ENCODE measurements at places on chromosomes 1 and 21. TPM values are rescaled to one million over a fixed set of nuclear protein-coding genes. Genes with fewer than 3 reads are reported as not detected.

GRCh38 chr1:25257196-25257595 lies 9.9 kb upstream of the RSRP1 start:
- no peaks in the 10 kb centered on the region for H3K27me3 ChIP-seq
- no peaks in the 10 kb centered on the region for H3K4me1 ChIP-seq
- H3K36me3 ChIP-seq, result no peaks in the 10 kb centered on the region
- H3K27ac ChIP-seq, result no peak overlapping the region

- no peaks in the 10 kb centered on the region for H3K27me3 ChIP-seq
- H3K36me3 ChIP-seq, result no peaks in the 10 kb centered on the region
- no peaks in the 10 kb centered on the region for H3K4me1 ChIP-seq
- H3K4me3 ChIP-seq, result no peak overlapping the region
These were observed 32.0 kb upstream of the OTUD3 start for GRCh38 chr1:19850214-19850613.

Gene ARTN
- not detected for total RNA-seq

Gene FCRL3
- total RNA-seq, result 2.0 TPM

DNA sequence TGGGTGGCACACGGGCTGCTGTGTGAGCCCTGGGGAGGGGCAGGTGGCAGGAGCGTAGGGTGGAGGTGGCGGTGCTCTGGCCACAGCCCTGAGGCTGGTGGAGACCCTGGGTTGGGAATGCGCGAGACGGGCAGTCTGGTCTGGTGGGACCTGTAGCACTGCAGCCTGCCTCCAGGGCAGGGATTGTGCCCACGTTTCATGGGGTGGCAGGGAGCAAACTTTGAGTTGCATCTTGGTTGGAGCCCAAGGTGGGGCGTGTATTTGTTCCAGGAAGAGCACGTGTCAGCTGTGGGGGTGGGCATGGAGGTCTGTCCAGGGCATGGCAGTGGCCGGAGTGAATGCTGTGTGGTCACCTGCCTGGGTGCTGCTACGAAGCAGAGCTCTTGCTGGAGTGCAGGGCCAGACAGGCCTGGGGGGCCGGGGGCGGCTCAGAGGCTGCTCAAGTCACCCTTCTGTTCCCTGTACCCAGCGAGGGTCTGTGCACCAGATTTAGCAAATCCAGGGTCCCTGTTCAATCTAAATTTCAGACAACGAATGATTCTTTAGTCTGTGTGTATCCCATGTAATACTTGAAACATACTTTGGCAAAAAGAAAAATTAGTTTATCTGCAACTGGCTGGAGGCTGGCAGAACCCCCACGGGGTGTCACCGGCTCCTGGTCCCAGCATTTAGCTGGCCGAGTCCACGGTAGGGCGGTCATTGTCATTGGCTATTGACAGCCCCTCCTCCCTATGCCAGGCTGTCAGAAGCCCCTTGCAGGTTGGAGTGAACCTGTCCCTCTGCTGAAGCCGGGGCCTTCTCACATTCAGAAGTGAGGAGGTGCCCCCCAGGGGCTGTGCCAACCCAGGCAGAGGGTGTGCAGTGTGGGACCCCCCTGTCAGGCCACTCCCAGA lies 27.3 kb downstream of the KRTAP10-1 start:
- no peaks in the 10 kb centered on the region for H3K4me1 ChIP-seq
- H3K36me3 ChIP-seq, result no peaks in the 10 kb centered on the region
- H3K4me3 ChIP-seq, result no peak overlapping the region
- H3K27ac ChIP-seq, result no peak overlapping the region
- no peak for DNase-seq
- no peaks in the 10 kb centered on the region for H3K27me3 ChIP-seq

- H3K4me3 ChIP-seq, result no peak overlapping the region
- DNase-seq, result no peak
- H3K27me3 ChIP-seq, result no peaks in the 10 kb centered on the region
These were observed 301.1 kb downstream of the DPYD start for GRCh38 chr1:97619706-97620105.

DNA sequence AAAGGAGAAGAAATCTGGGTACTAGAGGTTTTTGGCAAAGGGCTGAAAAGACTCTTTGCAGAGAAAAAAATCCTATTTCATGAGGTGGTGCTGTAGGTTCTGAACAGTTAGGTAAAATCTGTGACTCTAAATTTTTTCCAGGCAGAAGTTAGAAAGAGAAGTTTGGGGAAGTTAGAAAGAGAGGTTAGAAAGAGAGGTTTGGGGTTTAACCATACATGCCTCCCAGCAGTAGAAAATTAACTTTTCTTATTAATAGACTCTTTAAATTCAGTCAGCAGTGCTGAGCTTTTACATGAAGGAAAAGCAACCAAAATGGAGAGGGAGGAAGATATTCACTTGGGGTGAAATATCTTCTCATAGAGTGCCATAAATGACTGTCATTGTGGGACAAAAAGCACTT lies 12.2 kb downstream of the AMY1C start:
- H3K27me3 ChIP-seq, result no peaks in the 10 kb centered on the region
- H3K36me3 ChIP-seq, result no peaks in the 10 kb centered on the region
- H3K4me3 ChIP-seq, result no peak overlapping the region
- no peak overlapping the region for H3K27ac ChIP-seq
- H3K4me1 ChIP-seq, result no peaks in the 10 kb centered on the region

GRCh38 chr1:55272994-55273393 lies 57.8 kb upstream of the USP24 start:
- H3K4me3 ChIP-seq, result no peak overlapping the region
- no peaks in the 10 kb centered on the region for H3K27me3 ChIP-seq
- no peak for DNase-seq
- H3K27ac ChIP-seq, result no peak overlapping the region
- no peaks in the 10 kb centered on the region for H3K4me1 ChIP-seq

- no peaks in the 10 kb centered on the region for H3K4me1 ChIP-seq
- no peaks in the 10 kb centered on the region for H3K27me3 ChIP-seq
- no peak for DNase-seq
- H3K36me3 ChIP-seq, result no peaks in the 10 kb centered on the region
- H3K4me3 ChIP-seq, result no peak overlapping the region
These were observed 83.8 kb downstream of the TPR start for GRCh38 chr1:186291271-186291670.

- no peak for DNase-seq
- H3K4me3 ChIP-seq, result no peak overlapping the region
- no peaks in the 10 kb centered on the region for H3K27me3 ChIP-seq
- no peaks in the 10 kb centered on the region for H3K36me3 ChIP-seq
These were observed 26.0 kb upstream of the PDXK start for GRCh38 chr21:43692949-43693348.

DNA sequence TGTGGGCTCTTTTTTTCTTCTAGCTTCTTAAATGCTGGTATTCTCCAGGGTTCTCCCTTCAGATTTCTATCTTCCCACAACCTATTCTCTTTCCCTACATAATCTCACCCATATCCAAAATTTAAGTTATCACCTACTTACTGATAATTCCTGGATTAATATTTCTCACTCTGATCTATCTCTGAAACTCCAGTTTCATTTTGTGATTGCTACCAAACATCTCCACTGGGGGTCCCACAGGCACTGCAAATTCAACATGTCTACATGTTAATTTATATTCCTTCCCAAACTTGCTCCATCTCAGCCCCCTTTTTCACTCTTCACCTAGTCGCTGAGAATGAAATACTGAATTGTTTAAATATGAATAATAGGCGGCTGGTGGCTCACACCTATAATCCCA lies 9.9 kb upstream of the C1orf141 start:
- no peak for DNase-seq
- H3K36me3 ChIP-seq, result no peaks in the 10 kb centered on the region
- H3K4me3 ChIP-seq, result no peak overlapping the region
- H3K27me3 ChIP-seq, result no peaks in the 10 kb centered on the region

GRCh38 chr1:165753934-165754333 lies 14.7 kb downstream of the TMCO1 start:
- H3K4me3 ChIP-seq, result no peak overlapping the region
- H3K4me1 ChIP-seq, result no peaks in the 10 kb centered on the region
- H3K36me3 ChIP-seq, result peaks cover 71% of the 10 kb centered on the region

GRCh38 chr1:199546323-199546722 lies 481.2 kb upstream of the NR5A2 start:
- no peak overlapping the region for H3K27ac ChIP-seq
- no peaks in the 10 kb centered on the region for H3K36me3 ChIP-seq
- no peaks in the 10 kb centered on the region for H3K4me1 ChIP-seq
- H3K27me3 ChIP-seq, result no peaks in the 10 kb centered on the region
- DNase-seq, result no peak

DNA sequence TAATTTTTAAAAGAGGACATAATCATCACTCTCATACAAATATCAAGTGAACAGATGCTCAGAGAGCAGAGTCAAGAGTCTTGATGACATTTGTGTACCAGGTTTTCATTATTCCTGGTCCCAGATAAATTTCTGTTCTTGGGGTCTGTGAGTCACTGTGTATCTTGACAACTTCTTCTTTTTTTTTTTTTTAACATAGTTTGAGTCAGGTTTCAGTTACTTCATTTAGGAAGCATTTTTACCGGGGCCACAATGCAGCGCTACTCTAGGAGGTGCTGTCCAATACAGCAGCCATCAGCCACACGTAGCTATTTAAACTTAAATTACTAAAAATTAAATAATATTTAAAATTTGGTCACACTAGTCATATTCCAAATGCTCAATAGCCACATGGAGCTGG lies 188.1 kb upstream of the SAMSN1 start:
- peak; percentile 61 for DNase-seq
- H3K27ac ChIP-seq, result no peak overlapping the region
- no peaks in the 10 kb centered on the region for H3K4me1 ChIP-seq
- no peak overlapping the region for H3K4me3 ChIP-seq
- H3K36me3 ChIP-seq, result no peaks in the 10 kb centered on the region

- H3K36me3 ChIP-seq, result no peaks in the 10 kb centered on the region
- H3K27ac ChIP-seq, result no peak overlapping the region
- no peak overlapping the region for H3K4me3 ChIP-seq
These were observed 85.7 kb upstream of the CXADR start for GRCh38 chr21:17427157-17427556.

DNA sequence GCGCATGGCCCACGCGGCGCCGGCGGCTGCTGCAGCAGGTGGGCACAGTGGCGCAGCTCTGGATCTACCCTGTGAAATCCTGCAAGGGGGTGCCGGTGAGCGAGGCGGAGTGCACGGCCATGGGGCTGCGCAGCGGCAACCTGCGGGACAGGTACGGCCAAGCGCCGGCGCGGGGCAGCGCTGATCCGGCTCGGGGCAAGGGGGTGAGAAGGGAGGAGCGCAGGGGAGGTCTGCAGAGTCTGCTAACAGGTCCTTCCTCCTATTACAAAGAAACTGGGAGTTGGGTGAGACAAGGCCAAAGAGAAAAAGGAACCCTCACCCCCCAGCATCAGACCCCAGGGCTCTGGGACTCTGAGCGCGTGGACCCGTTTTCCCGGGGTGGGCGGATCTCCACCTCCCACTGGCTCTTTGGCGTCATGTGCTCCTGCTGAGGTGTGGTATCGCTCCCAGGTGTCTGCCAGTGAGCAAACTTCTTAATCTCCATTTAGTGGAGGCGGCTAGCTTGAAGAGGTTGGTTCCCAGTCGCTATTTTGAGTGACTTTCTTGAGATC lies 431 bp downstream of the MTARC1 start:
- H3K27me3 ChIP-seq, result no peaks in the 10 kb centered on the region
- no peaks in the 10 kb centered on the region for H3K4me1 ChIP-seq
- DNase-seq, result no peak

Gene PRDM16
- total RNA-seq, result 5.5 TPM

Gene FCRL1
- 0.47 TPM for total RNA-seq

Gene AKR7A2
- total RNA-seq, result 122 TPM

- H3K4me3 ChIP-seq, result no peak overlapping the region
- no peak for DNase-seq
- H3K4me1 ChIP-seq, result peaks cover 6% of the 10 kb centered on the region
- H3K36me3 ChIP-seq, result no peaks in the 10 kb centered on the region
These were observed 4.5 kb upstream of the GADD45A start for GRCh38 chr1:67680486-67680885.

DNA sequence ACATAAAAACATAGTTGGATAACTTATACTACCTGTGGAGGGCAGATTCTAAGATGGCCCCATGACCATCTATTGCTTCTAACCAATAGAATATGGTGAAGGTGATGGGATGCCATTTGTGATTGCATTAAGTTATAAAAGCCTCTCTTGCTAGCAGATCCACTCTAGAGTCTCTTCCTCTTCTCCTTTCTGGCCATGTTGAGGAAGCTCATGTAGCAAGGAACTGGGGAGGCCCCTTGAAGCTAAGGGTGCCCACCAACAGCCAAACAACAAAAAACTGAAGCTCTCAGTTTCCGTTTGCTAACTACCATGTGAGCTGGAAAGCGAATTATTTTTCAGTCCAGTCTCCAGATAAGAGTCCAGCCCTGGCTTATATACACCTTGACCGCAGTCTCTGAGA lies 16.0 kb upstream of the AGO1 start:
- no peak overlapping the region for H3K4me3 ChIP-seq
- H3K4me1 ChIP-seq, result no peaks in the 10 kb centered on the region
- H3K36me3 ChIP-seq, result no peaks in the 10 kb centered on the region
- no peak for DNase-seq

- no peak overlapping the region for H3K4me3 ChIP-seq
- H3K27ac ChIP-seq, result no peak overlapping the region
- no peak for DNase-seq
- no peaks in the 10 kb centered on the region for H3K27me3 ChIP-seq
- no peaks in the 10 kb centered on the region for H3K36me3 ChIP-seq
These were observed 524.9 kb upstream of the CHRM3 start for GRCh38 chr1:238861342-238862066.

DNA sequence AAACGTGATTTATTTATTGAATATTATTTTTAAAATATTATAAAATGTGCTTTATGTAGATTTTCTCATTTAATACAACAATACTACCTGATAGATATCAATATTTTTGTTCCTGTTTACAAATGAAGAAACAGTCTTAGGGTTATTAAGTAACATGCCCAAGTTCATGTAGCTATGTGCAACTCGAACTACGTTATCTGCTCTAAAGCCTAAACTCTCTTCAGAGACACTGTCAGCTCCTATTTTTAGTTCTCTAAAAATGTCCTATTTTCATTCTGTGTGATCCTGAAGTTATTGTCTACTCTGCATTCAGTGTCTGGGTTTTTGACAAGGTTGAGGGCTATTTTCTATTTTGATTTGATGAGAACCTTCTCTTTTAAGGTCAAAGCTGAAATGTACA lies 550.1 kb upstream of the B3GALT2 start:
- H3K4me1 ChIP-seq, result no peaks in the 10 kb centered on the region
- no peak for DNase-seq
- no peaks in the 10 kb centered on the region for H3K36me3 ChIP-seq
- H3K27ac ChIP-seq, result no peak overlapping the region
- no peaks in the 10 kb centered on the region for H3K27me3 ChIP-seq
- H3K4me3 ChIP-seq, result no peak overlapping the region

Gene NCF2
- 1.9 TPM for total RNA-seq

DNA sequence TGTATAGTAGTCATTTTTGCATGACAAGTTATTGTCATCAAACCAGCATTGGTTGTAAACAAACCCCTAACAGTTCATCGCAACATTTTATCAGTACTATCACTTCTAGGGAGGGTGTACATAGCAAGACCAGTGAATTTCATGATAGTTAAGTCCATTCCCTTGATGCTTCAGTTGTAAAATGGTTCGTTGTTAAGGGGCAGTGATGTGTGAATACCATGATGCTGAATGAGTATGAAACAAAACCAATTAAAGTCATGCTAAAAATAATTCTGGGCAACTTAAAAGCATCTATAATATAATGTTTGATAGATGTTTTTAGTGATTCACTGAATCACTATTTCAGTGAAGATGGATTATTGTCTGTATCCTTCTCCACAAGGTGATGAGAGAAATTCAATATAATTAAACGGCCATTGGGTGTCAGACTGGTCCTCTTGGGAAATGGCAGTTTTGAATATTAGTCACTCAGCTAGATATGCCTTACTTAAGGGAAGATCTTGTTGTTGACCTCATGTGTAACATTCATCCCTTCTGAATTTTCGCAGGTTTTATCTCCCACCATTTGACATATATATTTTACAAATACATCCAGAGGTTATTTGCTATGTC lies 742.2 kb upstream of the TMPRSS15 start:
- H3K27me3 ChIP-seq, result no peaks in the 10 kb centered on the region
- DNase-seq, result no peak
- H3K36me3 ChIP-seq, result no peaks in the 10 kb centered on the region
- no peak overlapping the region for H3K4me3 ChIP-seq
- H3K4me1 ChIP-seq, result no peaks in the 10 kb centered on the region

Gene EFNA3
- total RNA-seq, result 8.7 TPM

Gene USP33
- 85.0 TPM for total RNA-seq

Gene SPRR3
- 4.4 TPM for total RNA-seq

All from Peyer's patch (tissue), 4 donors.